Stimulated activated naive CD4-positive, alpha-beta T cell (primary cell): ENCODE measurements at places on chromosomes 12 and 14.

GRCh38 chr14:36521598-36522345, 1.7 kb upstream of the NKX2-1 start:
- DNase-seq: no peak

DNA sequence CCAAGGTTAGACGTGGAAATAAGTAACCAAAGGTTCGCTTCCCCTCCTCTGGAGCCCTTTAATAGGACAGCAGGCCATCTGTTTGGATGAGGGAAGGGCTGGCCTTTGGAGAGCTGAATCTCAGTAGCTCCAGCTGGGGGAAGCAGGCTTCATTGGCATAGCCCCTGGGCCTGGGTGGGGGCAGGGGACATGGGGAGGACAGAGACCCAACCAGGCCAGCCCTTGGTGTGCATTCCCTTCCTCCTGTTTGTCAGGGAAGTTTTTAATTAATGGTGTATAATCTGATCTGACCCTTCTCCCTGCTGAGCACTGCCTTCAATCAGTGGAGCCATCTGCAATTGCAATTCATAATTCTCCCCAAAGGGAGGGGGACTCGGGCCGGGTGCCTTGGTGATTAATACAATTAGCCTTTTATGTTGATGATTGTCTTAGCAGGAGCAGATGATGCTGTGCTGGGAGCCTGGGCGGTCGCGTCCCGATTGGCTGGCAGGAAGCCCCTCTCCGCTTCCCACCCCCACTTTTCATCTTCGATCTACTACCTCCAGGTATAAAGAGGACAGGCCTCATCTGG, 6.4 kb downstream of the AQP6 start:
- DNase-seq: no peak

DNA sequence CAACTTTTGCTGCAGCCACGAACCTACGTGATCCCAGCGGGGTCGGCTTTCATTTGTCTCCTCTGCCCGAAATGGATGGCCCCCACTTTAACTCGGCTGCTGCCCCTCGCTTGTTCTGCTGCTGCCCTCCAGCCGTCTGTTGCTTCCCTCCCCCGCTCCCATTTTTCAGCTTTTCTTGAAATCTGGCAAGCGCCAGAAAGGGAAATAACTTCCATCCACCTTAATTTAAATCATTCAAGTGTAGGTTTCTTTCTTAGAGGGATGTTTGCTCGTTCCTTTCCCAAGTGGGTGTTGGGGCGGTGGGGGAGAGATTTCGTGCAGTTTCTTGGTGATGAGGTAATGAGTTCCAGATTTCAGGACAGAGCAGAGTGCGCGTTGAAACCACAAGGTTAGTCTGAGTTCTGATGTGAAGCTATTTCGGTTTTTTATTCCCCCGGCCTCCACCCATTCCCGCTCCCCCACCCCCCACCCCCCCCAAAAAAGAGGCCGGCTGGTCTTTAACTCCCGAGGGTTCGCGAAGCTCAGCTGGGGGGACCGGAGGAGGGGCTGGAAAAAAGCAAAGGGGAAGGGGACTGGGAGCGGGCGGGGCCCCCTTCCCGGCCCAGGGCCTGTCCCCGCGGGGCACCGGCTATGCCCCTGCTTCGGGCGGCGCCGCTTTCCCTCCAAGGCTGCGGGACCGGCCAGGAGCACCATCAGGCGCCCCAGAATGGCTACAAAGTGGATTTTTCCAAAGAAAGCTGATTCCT, 2.2 kb upstream of the ZFP36L1 start:
- peak; percentile 58 for DNase-seq

- DNase-seq: no peak
Observed at GRCh38 chr12:124480469-124481256, 86.7 kb downstream of the NCOR2 start.

GRCh38 chr12:19012965-19013364, 116.6 kb upstream of the PLEKHA5 start:
- DNase-seq: no peak

DNA sequence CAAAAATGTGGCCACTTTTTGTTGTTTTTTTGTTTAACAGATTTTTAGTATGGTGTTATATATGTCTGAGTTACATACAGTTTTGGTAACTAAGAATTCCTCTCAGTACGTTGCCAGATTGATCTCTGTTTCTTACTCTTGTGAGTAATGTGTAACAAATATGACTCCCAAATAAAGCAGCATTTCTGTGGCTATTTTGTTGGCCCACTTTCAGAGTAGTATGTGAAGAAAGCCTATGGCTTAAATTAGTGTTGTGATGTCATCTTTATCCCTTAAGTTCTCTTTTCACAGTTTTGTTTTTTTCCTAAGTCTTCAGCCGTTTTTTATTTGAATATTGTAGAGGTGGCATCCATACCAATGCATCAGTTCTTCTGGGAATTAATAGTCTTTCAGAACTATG, 10.7 kb downstream of the PCNX4 start:
- no peak for DNase-seq

GRCh38 chr14:98925354-98926040, 346.5 kb downstream of the BCL11B start:
- DNase-seq: no peak

- peak; percentile 75 for DNase-seq
Observed at GRCh38 chr12:68538726-68539614, 71.7 kb upstream of the RAP1B start.

GRCh38 chr14:25929881-25930615, 667.8 kb downstream of the NOVA1 start:
- no peak for DNase-seq

DNA sequence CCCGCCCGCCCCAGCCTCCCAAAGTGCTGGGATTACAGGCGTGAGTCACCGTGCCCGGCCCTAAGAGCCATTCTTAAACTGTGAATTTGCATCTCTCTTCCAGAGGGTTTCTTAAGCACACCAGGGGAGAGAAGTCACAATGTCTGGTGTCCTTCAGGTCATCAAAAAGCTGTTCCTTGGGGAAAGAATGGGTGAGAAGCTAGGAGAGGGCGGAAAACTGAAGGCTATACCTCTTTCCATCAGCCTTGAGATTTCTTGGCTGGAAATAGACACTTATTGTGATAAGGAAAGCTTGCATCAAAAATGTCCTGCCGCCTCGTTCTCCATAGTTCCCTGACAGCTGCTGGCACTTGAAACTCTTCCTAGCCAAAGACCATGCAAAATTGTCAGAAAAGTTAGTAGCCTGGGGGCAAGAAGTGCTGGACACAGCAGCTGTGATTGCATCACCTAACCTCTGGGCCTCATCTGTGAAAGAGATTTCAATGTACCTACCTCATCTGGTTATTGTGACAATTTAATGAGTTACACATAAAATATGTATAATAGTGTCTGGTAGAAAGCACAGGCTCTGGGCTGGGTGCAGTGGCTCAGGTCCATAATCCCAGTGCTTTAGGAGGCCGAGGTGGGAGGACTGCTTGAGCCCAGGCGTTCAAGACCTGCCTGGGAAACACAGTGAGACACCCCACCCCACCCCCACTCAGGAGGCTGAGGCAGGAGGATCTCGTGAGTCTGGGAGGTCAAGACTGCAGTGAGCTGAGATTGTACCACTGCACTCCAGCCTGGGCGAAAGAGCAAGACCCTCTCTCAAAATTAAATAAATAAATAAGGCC, 9.7 kb upstream of the UBC start:
- no peak for DNase-seq

DNA sequence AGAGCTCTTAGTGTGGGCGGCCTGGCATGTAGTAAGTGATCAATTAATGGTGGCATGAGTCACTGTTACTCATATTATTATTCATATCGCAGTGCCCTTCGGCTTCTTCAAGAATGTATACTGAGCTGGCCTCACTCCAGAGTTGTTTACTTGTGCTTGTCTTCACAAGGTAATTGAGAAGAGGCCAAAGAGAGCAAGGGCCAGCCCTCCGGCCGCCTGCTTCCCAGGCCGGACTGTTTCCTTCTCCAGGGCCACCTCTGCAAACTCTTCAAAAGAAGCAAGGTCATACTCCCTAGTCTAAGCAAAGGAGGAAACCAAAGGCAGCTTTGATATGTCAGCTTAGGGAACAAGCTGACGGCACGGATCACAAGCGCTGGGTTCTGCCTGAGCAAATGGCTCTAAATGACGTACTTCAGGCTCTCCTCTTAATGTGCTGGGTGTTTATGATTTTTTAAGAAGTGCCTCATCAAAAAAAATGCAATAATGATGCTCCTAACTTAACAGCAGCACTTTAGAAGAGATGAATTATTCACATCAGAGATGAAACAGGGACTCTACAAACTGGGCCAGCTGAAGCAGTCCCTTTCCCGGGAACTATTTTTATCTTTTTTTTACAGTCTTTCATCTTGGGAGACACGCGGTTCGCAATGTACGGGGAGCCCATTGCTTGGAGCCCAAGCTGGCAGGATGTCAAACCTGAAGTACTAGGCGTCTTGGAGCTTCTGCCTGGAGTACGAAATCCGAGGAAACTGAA, 65.6 kb upstream of the DLK1 start:
- DNase-seq: no peak

- no peak for DNase-seq
Observed at GRCh38 chr12:106239951-106240335, 7.9 kb downstream of the CKAP4 start.

DNA sequence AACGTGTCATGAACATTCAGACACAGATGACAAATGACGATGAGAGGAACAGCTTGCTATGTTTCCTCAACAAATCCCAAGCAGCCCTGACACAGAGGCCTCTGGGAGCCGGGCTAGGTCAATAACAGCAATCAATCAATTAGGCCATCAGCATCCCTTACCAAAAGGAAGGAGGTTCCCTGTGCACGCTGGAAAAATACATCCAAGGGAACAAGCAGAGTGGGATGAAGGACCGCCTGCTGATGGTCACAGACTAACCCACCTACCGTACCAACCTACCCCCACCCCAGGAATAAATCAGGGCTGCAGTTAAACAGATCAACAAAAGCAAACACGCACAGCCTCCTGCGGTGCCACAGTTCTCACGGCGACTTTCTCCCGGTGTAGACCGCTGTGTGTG, 265.1 kb upstream of the SFSWAP start:
- no peak for DNase-seq

GRCh38 chr12:26149968-26150500, 25.2 kb upstream of the BHLHE41 start:
- no peak for DNase-seq

- no peak for DNase-seq
Observed at GRCh38 chr12:41531147-41531829, 343.2 kb downstream of the PDZRN4 start.

DNA sequence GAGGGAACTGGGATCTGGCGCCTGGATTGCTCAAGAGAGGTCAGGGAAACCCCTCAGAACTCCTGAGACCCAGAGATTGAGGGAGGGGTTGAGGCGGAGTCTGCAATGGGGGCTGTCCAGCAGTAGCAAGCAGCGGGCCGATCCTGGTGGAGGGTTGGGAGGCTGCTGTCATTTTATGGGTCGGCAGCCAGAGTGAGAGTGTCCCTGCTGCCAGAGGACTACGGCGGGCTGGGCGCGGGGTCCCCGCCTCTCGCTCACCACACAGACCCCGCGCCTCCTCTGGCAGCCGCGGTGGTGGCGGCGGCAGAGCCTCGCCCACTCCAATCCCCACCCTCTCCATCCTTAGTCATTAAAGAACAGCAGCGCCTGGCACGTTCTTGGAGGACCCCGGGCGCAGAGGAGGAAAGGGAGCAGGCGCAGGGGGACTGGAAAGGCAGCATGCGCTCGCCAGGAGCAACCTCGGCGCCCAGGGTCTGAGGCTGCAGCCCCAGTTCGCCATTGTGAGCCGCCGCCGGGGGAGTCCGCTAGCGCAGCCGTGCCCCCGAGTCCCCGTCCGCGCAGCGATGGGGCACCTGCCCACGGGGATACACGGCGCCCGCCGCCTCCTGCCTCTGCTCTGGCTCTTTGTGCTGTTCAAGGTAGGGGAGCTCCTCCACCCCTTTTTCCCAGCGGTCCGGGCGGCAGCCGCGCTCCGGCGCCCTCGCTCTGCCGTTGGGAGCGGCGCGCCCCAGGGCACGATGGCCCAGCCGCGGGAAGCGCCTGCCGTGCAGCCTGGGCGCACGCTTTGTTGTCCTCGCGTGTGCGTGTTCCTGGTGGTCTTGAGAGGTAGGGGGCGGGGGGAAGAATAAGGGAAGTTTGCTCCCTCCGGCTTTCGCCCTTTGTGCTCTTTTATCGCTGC, at the start of gene PTPRO:
TSS of gene PTPRO (plus strand) at position 345 of the 898 bp plus-strand sequence.
- DNase-seq: no peak

- no peak for DNase-seq
Observed at GRCh38 chr14:71309756-71310155, 402.5 kb downstream of the PCNX1 start.
